ENCODE measurements at places on chromosomes 13 and 19. TPM values are rescaled to one million over a fixed set of nuclear protein-coding genes. Genes with fewer than 3 reads are reported as not detected.
A peak's percentile ranks its signal among the peaks of the same experiment; 100 is the strongest.

GRCh38 chr19:18168673-18169381 lies 4.8 kb upstream of the IFI30 start:
- peaks cover 37% of the 10 kb centered on the region for H3K36me3 ChIP-seq
- no peaks in the 10 kb centered on the region for H3K27me3 ChIP-seq
- no peak overlapping the region for H3K4me3 ChIP-seq
- no peak overlapping the region for H3K27ac ChIP-seq
- H3K4me1 ChIP-seq: peaks cover 10% of the 10 kb centered on the region

DNA sequence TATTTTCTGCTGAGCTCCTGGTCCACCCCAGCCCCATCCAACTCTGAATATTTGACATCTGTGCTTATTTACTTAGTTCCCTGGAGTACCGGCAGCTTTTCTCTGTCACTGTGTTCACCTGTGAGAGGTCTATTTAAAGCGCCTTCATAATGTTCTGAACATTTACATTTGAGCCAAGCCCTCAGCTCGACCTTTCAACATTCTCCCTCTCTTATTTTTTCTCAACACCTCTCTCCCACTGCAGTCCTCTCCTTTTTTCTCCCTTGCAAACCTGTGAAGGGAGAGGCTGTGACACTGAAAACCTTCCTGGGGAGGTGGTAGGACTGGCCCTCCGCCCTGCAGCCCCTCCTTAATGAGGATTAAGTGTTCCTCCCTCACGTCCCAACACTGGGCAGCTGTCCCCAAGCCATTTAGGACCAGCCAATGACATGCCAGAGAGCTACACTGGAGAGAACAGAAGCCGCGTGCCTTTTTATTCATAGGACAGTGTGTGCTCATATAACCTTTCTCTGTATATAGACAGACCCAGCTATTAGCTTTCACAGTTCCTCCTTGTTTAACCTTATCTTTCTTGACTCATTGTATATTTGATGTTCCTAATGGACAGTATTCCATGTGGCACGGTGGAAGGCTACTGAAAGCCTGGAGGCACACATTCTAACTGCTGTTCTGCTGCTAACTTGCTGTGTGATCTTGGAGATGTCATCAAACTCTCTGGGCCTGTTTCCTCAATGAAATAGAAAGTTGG lies 134.8 kb downstream of the NUFIP1 start:
- H3K27ac ChIP-seq: peak overlapping the region; percentile 75
- no peak overlapping the region for H3K4me3 ChIP-seq
- DNase-seq: peak; percentile 77

- no peak overlapping the region for H3K27ac ChIP-seq
- H3K36me3 ChIP-seq: no peaks in the 10 kb centered on the region
- no peaks in the 10 kb centered on the region for H3K27me3 ChIP-seq
- H3K4me1 ChIP-seq: peaks cover 10% of the 10 kb centered on the region
- DNase-seq: no peak
These were observed 5.4 kb upstream of the NTN5 start for GRCh38 chr19:48678201-48678600.

GRCh38 chr19:13425151-13425550 lies 81.1 kb downstream of the CACNA1A start:
- no peak overlapping the region for H3K4me3 ChIP-seq
- no peak for DNase-seq
- H3K36me3 ChIP-seq: no peaks in the 10 kb centered on the region
- H3K27ac ChIP-seq: no peak overlapping the region
- no peaks in the 10 kb centered on the region for H3K27me3 ChIP-seq

DNA sequence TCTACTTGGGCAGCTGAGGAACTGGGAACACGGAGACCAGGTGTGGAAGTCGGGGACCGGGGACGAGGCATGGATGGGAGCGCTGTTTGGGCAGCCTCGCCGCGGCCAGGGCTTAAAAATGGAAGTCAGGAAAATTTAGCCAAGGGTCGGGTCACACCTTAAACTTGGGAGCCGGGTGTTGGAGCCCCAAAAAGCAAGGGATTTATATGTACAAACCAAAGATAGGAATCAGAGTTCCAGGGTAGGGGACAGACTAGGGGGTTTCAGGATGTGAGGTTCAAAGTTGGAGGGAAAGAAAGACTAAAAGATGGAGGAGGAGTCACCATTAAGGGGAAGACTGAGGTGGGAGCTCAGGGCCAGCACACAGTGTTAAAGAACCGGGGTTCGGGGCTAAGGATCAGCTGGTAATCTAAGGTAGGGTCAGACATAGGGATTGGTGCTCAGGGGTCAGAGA lies 530 bp downstream of the FOXA3 start:
- H3K27ac ChIP-seq: no peak overlapping the region
- H3K36me3 ChIP-seq: peaks cover 11% of the 10 kb centered on the region
- H3K27me3 ChIP-seq: peaks cover 16% of the 10 kb centered on the region
- H3K4me3 ChIP-seq: peak overlapping the region; percentile 97
- DNase-seq: no peak

DNA sequence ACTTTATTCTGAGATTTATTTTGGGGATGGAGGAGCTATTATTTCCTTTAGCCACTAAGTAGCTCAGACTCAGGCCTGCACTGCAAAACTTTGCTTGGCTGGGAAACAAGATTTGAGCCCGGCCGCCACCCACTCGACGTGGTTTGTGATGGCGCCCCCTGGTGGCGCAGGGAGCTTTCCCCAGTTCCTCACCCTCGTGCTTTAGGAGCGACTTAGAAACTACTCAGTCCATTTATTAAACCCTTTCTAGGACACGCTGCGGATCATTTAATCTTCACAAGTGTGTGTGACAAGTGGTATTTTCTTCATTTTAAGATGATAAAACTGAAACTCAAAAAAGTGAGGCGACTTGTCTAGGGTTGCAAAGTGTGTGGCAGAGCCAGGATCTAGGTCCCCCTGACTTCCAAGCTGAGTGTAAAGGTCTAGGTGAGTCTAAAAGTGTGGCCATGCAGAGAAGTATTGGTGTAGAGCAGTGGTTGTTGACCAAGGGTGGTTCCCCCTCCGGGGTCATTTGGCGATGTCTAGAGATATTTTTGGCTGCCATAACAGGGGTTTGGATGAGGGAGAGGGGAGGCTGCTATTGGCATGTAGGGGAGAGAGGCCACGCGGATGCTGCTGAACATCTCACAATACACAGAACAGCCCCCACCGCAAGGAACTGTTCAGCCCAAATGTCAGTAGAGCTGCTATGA lies 2.2 kb downstream of the CXCL17 start:
- peak overlapping the region; percentile 43 for H3K4me3 ChIP-seq
- H3K36me3 ChIP-seq: no peaks in the 10 kb centered on the region
- no peaks in the 10 kb centered on the region for H3K27me3 ChIP-seq
- peak; percentile 91 for DNase-seq
- peaks cover 19% of the 10 kb centered on the region for H3K4me1 ChIP-seq

GRCh38 chr13:112131713-112132113 lies 64.8 kb downstream of the SOX1 start:
- no peak overlapping the region for H3K4me3 ChIP-seq
- H3K27ac ChIP-seq: no peak overlapping the region
- no peaks in the 10 kb centered on the region for H3K4me1 ChIP-seq
- H3K27me3 ChIP-seq: peaks cover 7% of the 10 kb centered on the region

DNA sequence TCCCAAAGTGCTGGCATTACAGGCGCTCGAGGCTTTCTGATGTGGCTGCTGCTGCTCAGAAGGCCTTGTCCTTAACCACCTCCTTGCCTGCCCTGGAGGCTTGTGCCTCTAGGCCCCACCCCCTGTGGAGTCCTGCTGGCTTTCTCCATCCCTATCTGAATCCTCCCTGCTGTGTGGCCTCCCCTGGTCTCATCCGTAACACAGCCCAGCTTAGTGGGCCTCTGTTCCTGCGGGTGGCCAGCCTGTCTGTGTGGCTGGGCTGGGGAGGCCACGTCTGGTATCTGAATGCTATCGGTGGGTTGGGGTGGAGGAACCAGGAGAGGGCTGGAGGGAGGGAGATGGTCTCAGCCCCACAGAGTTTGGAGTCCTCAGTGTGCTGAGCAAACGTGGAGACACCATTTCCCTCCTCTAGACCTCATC lies 4.7 kb downstream of the RPL28 start:
- peaks cover 25% of the 10 kb centered on the region for H3K4me1 ChIP-seq
- no peak overlapping the region for H3K27ac ChIP-seq
- no peak overlapping the region for H3K4me3 ChIP-seq
- DNase-seq: no peak
- H3K36me3 ChIP-seq: peaks cover 43% of the 10 kb centered on the region

- H3K36me3 ChIP-seq: no peaks in the 10 kb centered on the region
- no peaks in the 10 kb centered on the region for H3K4me1 ChIP-seq
- no peak overlapping the region for H3K4me3 ChIP-seq
- H3K27ac ChIP-seq: no peak overlapping the region
- DNase-seq: no peak
These were observed 10.4 kb upstream of the KLK15 start for GRCh38 chr19:50843701-50844221.

- no peak for DNase-seq
- no peaks in the 10 kb centered on the region for H3K27me3 ChIP-seq
- H3K36me3 ChIP-seq: no peaks in the 10 kb centered on the region
- no peak overlapping the region for H3K4me3 ChIP-seq
- no peak overlapping the region for H3K27ac ChIP-seq
These were observed 292.4 kb upstream of the TSHZ3 start for GRCh38 chr19:31641591-31641990.

GRCh38 chr19:16361254-16361653 lies 36.6 kb downstream of the KLF2 start:
- H3K4me3 ChIP-seq: no peak overlapping the region
- H3K36me3 ChIP-seq: no peaks in the 10 kb centered on the region
- H3K4me1 ChIP-seq: peaks cover 25% of the 10 kb centered on the region

DNA sequence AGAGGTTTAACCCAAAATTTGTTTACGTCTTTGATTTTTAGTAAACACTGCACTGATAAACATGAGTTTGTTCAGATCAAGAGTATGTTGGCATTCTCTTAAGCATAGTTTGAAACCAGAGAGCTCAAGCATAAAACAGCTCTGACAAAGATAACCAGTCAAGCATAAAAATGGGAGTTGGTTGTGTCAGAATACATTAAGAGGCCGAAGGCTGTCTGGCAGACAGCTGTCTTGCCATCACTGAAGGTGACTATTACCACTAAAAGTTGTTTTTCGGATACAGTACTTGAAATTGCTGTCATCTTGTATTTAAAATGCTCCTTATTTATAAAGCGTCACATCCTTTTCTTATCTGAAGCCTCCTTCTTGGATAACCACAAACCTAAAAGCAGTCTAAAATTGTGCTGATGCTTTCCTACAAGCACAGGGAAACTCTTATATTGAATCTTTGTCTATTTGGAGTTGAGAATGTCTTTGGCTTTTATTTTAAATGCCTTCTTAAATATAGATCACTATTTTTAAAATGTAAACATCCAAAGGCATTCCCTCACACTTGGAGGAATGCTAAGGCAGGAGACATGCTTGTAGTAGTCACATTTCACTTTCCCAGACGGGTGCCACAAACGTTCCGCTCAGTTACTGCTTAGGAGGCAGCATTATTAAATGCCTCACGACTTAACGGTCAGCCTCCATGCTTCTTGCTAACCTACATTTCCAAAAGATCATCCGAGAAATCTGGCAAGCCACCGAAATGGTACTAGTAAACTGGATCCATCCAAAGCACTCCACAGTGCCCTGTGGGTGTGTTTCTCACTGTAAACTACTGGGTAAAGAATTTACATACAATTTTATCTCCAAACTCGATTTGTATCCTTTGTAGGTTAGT lies 1.5 kb downstream of the SMAD9 start:
- H3K4me1 ChIP-seq: peaks cover 8% of the 10 kb centered on the region
- H3K36me3 ChIP-seq: no peaks in the 10 kb centered on the region
- DNase-seq: no peak
- H3K27me3 ChIP-seq: no peaks in the 10 kb centered on the region

DNA sequence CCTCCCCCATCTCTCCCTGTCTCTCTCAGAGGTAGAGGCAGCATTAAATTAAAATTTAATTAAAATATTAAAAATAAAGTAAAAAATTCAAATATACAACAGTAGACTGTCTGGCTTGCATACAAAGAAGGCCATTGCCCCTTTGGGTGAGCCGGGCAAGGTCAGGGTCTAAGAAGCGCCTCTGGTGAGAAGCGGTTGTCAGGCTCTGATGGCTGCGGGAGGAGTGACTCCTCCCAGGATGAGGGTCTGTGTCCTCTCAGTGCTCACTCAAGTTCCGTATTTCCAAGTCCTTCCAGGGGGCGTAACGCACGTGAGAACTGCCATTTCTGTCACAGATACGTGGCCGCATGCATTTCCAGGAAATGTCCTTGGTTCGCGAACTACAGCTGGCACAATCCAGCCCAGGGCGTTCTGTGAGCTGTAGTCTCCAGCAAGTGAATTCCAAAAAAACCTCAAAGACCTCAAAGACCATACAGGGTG lies 737 bp upstream of the ZNF181 start:
- H3K36me3 ChIP-seq: peaks cover 8% of the 10 kb centered on the region
- peaks cover 19% of the 10 kb centered on the region for H3K4me1 ChIP-seq
- no peak for DNase-seq
- peak overlapping the region; percentile 99 for H3K27ac ChIP-seq
- peak overlapping the region; percentile 82 for H3K4me3 ChIP-seq

GRCh38 chr13:73335944-73336343 lies 277.1 kb downstream of the KLF5 start:
- no peaks in the 10 kb centered on the region for H3K36me3 ChIP-seq
- H3K27ac ChIP-seq: no peak overlapping the region
- no peaks in the 10 kb centered on the region for H3K27me3 ChIP-seq
- no peak overlapping the region for H3K4me3 ChIP-seq
- no peaks in the 10 kb centered on the region for H3K4me1 ChIP-seq

GRCh38 chr13:29702912-29703351 lies 107.4 kb upstream of the SLC7A1 start:
- H3K4me3 ChIP-seq: no peak overlapping the region
- no peak overlapping the region for H3K27ac ChIP-seq
- no peaks in the 10 kb centered on the region for H3K27me3 ChIP-seq
- DNase-seq: no peak
- H3K4me1 ChIP-seq: no peaks in the 10 kb centered on the region
- H3K36me3 ChIP-seq: no peaks in the 10 kb centered on the region

- no peaks in the 10 kb centered on the region for H3K27me3 ChIP-seq
- peaks cover 13% of the 10 kb centered on the region for H3K36me3 ChIP-seq
- no peak overlapping the region for H3K27ac ChIP-seq
These were observed 66.2 kb upstream of the XPO4 start for GRCh38 chr13:20968745-20969144.

- H3K27me3 ChIP-seq: no peaks in the 10 kb centered on the region
- no peaks in the 10 kb centered on the region for H3K36me3 ChIP-seq
- DNase-seq: no peak
- no peak overlapping the region for H3K27ac ChIP-seq
- H3K4me3 ChIP-seq: no peak overlapping the region
These were observed 1235.2 kb upstream of the SLC10A2 start for GRCh38 chr13:104301171-104301975.

DNA sequence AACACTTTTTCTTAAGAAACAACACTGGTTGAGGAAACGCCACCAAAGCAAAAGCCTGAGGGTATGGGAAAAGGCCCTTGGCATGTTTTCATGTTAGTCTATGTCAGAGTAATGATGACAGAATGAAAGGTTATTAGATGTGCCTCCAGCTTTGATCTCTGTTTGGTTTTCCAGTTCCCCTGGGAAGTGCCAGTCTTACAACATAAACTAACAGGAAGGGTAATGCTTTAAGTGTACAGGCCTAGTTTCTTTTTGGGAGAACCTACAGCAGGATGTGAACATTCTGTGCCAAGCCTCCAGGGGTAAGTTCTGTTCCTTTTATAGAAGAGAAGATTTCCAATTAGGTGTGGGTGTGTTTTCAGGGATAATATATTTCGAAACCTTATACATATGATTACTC lies 121.7 kb downstream of the FNDC3A start:
- H3K27me3 ChIP-seq: no peaks in the 10 kb centered on the region
- H3K36me3 ChIP-seq: no peaks in the 10 kb centered on the region
- H3K4me1 ChIP-seq: peaks cover 27% of the 10 kb centered on the region
- H3K4me3 ChIP-seq: no peak overlapping the region
- peak overlapping the region; percentile 45 for H3K27ac ChIP-seq

CTXN1 gene
- total RNA-seq: 1.2 TPM

UPK1A gene
- total RNA-seq: not detected

C19orf67 gene
- not detected for total RNA-seq

CALR3 gene
- total RNA-seq: not detected

WTIP gene
- 37.1 TPM for total RNA-seq

KCNC3 gene
- 12.8 TPM for total RNA-seq

RASA3 gene
- total RNA-seq: 17.3 TPM

All from upper lobe of right lung (tissue), 1 donor.